GM13977 (cell line): ENCODE measurements at places on chromosomes 12 and 14.

- DNase-seq, result no peak
Observed at GRCh38 chr12:12839873-12840579, 26.9 kb downstream of the DDX47 start.

DNA sequence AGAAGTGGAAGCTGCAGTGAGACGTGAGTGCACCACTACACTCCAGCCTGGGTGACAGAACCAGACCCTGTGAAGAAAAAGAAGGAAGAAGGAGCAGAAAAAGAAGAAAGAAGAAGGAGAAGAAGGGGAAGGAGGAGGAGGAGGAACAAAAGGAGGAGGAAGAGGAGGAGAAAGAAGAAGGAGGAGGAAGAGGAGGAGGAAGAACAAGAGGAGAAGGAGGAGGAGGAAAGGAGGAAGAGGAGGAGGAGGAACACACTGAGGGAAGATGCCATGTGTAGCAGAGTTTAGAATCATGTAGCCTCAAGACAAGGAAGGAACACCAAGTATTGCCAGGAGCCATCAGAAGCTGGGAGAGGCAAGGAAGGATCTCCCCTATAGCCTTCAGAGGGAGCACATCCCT, 241.5 kb downstream of the KSR2 start:
- DNase-seq, result no peak

DNA sequence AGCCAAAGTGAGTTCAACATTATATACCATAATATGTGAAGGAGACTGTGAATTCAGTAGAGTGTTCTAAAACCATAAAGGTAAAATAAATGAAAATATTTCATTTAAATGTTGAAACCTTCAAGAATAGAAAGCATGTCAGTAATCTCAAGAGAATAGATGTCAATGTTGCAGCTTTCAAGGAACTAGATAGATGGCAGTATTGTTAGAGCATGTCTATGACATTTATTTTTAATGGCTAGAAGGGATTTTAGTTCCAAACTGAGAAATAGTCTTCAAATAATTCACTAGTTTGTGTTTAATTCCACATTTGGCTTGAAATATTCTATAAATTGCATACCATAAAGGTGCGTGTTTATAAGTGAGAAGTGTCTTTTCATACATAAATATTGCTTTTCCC, 326.5 kb downstream of the FLRT2 start:
- no peak for DNase-seq

- peak; percentile 83 for DNase-seq
Observed at GRCh38 chr14:96038920-96039632, at the start of gene C14orf132. C14orf132 (plus strand) TSS chr14:96039362; CDS start chr14:96039501, 139 bp downstream.

- DNase-seq, result no peak
Observed at GRCh38 chr12:74906224-74906623, 303.4 kb downstream of the KCNC2 start.

DNA sequence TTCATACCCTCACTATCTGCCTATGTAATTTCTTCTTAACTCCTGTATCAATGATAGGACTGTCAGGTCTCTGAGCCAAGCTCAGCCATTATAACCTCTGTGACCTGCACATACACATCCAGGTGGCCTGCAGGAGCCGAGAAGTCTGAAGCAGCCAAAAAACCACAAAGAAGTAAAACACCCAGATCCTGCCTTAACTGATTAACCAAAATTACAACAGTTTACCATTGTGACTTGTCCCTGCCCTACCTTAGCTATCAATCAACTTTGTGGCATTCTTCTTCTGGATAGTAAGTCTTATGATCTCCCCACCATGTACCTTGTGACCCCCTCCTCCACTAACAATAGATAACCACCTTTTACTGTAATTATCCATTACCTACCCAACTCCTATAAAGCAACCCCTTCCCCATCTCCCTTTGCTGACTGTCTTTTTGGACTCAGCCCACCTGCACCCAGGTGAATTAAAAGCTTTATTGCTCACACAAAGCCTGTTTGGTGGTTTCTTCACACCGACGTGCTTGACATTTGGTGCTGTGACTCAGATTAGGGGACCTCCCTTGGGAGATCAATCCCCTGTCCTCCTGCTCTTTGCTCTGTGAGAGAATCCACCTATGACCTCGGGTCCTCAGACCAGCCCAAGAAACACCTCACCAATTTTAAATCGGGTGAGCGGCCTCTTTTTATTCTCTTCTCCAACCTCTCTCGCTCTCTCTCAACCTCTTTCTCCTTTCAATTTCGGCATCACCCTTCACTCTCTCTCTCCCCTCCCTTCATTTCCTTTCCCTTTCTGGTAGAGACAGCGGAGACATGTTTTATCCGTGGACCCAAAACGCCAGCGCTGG, 11.5 kb upstream of the LGMN start:
- DNase-seq, result no peak
